GM04503 (cell line): ENCODE measurements at places on chromosomes 2 and 18.

DNA sequence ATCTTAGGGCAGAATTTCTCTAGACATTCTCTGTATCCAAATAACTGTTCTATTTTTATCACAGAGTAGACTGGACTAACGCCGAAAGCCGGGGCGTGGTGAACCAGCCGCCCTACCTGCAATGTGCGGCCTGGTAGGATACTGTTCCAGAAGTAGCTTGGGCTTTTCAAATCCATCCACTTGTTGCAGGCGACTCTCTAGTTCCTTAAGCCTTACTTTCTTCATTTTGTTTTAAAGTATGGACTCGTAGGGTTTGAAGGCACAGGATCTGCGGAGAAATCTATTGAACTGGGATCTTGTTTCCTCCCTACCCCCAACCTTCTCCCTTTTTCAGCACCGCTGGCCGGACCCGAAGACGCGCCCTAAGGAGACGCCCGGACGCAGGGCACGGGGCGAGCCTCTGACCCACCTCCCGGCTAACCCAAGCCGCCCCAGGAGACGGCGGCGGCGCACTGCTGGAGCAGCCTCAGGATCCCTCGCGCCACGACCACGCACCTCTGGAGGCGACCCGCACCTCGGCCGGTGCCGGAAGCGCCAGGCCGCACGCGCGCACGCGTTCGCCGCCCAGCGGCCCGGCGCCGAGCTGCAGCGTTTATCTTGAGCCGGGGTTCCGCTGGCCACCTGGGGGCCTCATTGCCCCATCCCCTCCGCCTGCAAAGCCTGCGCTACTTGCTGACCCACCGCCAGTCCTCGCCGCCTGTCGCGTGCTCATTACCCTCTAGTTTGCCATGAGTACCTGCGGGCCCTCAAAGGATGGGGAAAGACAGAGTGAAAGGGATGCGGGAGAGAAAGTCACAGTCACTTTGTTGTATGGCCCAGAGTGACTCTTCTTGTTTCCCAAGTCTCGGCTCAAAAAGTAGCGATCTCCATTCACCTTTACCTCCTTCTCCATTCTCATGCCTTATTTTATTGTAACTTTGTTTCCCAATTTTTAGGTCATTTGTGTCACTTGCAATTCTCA lies at the start of gene METTL5:
Gene METTL5, minus strand, starts transcription at position 533 of the 961 bp plus-strand sequence. Its CDS starts 308 bp downstream, at position 225.
- no peak for DNase-seq

GRCh38 chr2:117956036-117956796 lies 57.7 kb downstream of the CCDC93 start:
- no peak for DNase-seq

GRCh38 chr2:207884127-207884526 lies 114.4 kb upstream of the FZD5 start:
- DNase-seq = no peak

DNA sequence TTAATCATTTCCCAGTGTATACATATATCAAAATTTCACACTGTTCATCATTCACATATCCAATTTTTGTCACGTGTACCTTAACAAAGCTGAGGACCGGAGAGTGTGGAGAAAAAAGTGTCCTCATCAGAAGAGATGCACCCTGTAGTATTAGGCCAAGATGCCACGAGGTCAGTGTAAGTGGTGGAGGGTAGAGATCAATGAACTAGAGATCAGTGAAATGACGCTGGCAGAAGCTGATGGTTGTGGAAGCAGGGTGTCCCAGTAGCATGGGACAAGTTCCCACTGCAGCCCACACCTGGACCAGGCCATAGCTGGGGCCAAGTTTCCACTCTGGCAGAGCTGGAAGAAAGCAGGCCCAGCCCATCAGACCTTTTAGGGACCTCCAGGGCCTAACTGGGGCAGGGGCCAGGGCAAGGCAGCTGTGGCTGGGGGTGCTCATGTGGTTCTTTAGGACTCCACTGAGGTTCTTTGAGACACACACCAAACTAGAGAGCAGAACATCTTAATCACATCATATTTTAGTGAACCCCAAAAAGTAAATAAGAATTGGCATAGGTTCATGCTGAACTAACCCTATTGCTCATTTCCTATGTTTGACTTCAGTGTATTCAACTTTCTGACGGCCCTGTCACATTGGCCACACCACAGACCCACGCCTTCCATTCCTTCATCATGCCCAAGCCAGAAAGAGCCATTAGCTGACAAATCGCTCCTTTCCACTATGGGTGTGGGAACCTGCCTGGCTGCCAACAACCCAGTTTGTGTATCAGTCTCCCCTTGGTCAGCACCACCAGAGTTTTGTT lies 21.6 kb upstream of the GPR55 start:
- DNase-seq = no peak

DNA sequence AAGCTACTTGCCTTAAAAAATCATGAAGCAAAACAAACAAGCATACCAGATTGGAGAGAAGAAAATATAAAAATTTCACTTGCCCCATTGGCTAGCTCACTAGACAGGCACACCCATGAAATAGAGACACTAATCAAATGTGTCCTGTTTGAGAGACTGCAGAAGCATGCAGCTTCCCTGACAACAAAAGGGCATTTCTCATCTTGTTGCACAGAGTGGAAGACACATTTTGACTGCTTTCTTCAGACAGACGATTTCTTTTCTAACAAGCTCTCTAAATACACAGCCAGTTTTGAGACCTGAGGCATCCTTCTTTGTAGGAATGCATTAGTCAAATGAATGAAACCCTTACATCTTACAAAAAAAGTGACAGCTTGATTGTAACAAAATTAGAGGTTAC lies 1558.6 kb upstream of the NXPH2 start:
- no peak for DNase-seq

DNA sequence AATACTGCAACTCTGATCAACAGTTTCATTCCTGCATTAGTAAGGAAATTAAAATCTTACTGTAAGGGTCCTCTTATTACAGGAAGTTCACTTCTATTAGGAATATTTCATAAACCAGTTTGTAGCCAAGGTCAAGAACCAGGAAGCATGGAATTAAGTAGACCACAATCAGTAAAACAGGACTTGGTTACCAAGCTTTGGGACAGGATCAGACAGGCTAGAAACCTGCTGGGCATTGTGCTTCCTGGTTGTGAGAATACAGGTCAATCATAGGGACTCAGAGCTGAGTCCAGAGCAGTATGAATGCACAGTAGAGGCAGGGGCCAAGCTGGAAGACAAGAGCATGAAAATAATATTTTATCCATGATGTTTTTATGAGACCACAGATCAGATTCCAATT lies 248.0 kb downstream of the IKZF2 start:
- no peak for DNase-seq

- no peak for DNase-seq
These were observed 84.7 kb upstream of the LAPTM4A start for GRCh38 chr2:20136149-20136548.

DNA sequence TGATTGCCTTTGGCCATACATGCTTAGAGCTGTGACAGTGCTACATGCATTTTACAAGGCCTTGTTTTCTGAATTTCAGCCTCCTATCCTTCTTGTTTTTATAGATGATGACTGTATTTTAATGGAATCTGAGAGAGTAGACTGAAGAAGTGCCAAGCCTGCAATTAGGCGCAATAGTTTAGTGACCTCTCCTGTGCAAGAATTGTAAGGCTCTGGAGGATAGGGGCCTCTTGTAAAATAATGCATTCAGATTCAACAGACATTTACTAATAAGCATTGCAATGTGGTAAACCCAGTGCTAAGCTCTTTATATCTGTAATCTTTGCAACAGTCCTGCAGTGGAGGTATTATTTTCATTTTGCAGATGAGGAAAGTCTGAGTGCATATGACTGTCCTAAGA lies 105.5 kb downstream of the TDRD15 start:
- no peak for DNase-seq

DNA sequence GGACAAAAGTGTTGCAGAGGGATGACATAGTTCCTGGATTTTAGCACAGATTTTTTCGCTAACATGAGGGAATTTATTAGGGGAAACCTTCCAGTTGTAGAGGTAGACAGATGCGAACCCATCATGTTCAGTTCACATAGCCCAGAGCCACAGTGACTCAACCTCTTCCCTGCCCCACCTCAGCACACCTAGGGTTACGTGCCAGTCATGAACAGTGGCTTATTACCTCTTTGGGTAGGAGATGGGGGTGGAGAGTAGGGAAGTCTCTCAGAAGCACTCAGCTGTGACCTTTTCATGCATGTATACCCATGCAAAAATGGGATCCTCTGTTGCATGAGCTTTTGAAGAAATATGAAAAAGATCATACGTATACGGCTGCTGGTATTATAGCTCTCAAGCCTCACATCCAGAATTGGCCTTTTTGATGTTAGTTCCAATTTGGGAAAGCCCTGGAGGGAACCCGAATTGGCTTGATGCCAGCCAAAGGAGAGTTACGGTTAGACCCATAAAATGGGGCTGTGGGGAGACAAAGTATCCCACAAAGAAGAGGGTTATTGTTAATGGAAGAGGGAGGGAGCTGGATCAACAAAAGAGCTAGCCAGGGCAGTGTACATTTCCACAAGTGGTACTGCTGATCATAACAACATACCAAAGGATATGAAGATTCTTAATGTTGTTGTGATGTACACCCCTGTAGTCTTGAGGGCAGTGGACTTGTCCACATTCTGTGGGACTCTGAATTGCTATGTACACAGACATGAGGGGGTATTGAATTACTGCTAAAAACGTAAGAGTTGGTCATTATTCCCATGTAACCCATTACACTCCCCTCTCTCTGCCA lies 4.9 kb downstream of the TANC1 start:
- no peak for DNase-seq

DNA sequence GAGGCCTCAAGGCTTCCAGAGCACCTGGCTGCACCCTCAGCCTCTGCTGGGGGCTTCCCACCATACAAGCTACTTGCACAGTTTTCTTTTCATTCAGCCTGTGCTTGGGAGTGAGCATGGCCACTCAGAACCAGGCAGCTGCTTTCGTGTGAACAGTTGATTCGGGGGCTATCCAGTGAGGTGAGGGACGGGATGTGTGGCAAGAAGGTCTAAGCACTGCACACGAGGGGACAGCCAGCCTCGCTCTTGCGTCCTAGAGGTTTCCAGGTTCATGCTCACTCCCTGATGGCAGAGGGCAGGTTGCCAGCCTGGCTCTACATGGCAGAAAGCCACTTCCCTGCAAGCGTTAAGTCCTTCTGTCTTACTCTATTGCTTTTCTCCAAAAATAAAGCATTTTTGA lies 146.2 kb downstream of the MBP start:
- no peak for DNase-seq

DNA sequence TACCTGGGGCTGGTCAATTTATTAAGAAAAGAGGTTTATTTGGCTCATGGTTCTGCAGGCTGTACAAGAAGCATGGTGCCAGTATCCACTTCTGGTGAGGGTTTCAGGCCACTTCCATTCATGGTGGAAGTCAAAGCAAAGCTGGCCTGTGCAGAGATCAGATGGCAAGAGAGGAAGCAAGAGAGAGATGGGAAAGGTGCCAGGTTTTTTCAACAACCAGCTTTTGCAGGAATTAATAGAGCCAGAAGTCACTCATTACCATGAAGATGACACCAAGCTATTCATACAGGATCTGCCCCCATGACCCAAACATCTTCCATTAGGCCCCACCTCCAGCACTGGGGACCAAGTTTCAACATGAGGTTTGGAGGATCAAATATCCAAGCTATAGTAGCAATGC lies 56.8 kb upstream of the ST3GAL5 start:
- no peak for DNase-seq

GRCh38 chr18:77784759-77785379 lies 535.2 kb downstream of the GALR1 start:
- DNase-seq = no peak

DNA sequence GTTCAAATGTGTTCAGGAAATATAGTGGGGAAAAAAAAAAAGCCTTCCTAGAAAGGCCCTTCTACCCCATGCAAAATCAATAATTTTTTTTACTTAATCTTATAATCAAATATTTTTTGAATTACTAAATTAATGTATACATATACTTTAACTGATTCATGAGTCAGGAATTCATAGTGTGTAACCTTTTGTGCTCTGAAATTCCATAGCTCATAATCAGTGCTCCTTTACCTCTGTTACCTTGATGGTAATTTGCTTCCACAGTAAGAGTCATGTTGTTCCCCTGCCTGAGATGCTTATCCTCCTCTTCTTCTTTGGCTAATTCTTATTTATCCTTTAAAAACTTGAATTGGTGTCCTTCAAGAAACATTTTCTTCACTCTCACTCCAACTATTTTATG lies 414.2 kb downstream of the THSD7B start:
- no peak for DNase-seq

DNA sequence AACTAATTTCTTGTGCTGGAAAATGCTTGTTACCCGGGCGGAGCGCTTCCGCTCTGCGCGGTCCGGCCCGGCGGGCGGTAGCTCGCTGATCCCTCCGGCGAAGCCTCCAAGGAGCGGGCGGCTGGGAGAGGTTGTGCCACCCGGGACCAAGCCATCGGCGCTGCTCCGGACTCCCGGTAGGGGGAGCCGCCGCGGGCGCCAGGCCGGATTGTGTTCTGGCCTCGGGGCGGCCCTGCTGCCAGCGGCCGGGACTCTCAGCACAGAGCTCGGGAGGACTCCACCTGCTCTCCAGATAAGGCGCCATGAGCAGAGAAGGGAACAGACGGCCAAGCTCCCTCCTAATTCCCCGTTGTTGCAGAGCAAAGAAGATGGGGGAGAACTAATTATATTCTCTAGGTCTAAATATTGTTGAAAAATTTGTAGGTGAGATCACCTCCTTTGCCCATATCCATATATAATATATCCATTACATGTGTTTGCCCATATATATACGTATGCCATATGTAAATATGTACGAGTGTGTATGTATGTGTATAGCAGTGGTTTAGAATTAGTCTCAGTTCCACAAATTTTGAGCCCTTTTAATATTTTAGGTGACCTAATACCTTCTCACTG lies 13.8 kb upstream of the SATB2 start:
- no peak for DNase-seq

DNA sequence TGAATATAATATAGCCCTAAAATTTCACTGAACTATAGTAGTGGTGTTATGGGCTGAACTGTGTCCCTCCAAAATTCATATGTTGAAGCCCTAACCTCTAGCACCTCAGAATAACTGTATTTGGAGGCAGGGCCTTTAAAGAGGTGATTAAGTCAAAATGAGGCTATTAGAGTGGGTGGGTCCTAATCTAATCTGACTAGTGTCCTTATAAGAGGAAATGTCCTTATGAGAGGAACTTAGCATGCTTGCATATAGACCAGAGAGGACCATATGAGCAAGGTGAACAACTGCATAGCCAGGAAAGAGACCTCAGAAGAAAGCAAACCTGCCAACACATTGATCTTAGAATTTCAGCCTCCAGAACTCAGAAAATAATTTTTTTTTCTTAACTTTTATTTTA lies 238.4 kb downstream of the ZEB2 start:
- no peak for DNase-seq

GRCh38 chr18:7236933-7237332 lies 6.0 kb downstream of the LRRC30 start:
- no peak for DNase-seq

GRCh38 chr2:165593081-165593480 lies 123.6 kb downstream of the CSRNP3 start:
- DNase-seq = no peak
